ENCODE measurements at places on chromosomes 3 and 15. TPM values are rescaled to one million over a fixed set of nuclear protein-coding genes. Genes with fewer than 3 reads are reported as not detected.

The CFAP91 gene
- under 0.01 TPM for total RNA-seq

The LSG1 gene
- total RNA-seq: 36.5 TPM

The TRIM42 gene
- not detected for total RNA-seq

The CLRN1 gene
- total RNA-seq: not detected

The CHRNA5 gene
- total RNA-seq: 0.52 TPM

The SERINC4 gene
- total RNA-seq: under 0.01 TPM

The GOLGA6L9 gene
- 4.2 TPM for total RNA-seq

The MKRN3 gene
- total RNA-seq: 1.6 TPM

The TSC22D2 gene
- total RNA-seq: 12.0 TPM

The CAPN7 gene
- 32.9 TPM for total RNA-seq
